ENCODE measurements at places on chromosomes 3 and 15.

- no peak for DNase-seq
These were observed 214.7 kb upstream of the ZBTB20 start for GRCh38 chr3:115361806-115362205.

DNA sequence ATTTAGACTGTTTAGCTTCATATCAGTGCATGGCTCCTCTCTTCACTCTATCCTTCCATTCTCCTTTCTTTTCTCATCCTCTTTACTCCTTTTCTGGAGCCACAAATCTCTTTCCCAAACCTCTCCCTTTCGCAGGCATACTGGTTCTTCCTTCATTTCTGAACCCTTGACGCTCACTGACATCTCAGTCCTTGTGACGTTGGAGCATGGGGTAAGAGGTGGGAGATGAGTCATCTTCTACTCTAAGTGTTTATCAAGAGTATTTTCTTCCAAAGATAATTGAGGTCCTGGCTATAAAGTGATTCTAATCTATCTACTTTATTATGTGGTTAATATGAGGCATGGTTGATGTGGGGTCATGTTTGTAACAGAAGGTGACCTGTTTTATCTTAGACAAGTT is 414.2 kb downstream of the AGBL1 start:
- no peak for DNase-seq

- DNase-seq: no peak
These were observed 91.3 kb downstream of the SUCNR1 start for GRCh38 chr3:151964743-151965142.

DNA sequence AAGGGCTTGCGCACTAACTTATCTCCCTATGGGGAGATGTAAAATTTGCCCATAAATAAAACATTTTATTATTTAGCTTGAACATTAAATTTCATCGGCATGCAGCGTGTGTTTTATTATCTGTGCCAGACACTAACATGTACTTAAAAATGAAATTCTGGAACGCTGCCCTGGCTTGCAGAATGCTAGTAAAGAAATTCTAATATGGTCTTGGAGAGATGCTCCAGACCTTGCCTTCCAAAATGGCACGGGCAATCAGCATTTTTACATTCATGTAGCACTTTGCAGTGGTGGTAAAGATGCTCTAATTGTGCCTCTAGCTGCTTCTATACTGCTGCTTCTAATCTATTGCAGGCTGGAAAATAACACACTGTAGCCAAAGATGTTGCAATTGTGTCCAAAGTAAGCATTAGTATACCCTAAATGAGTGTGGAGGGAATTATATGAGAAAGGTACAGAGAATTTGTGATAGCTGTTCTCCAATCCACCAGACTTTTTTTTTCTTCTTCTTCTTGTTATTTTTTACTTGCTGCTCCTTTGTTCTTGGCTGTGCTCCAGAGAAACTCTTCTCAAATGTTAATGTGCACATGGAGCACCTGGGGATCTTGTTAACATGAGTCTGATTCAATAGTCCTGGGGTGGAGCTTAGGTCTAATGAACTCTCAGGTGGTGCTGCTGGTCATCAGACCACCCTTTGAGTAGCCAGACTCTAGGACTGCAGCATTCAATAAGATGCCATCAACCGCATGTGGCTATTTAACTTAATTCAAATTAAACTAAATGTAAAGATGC is 47.3 kb downstream of the CRABP1 start:
- DNase-seq: no peak

GRCh38 chr3:94241986-94242385 is 179.1 kb downstream of the NSUN3 start:
- DNase-seq: no peak

- no peak for DNase-seq
These were observed 52.5 kb upstream of the TTBK2 start for GRCh38 chr15:42973114-42973513.

DNA sequence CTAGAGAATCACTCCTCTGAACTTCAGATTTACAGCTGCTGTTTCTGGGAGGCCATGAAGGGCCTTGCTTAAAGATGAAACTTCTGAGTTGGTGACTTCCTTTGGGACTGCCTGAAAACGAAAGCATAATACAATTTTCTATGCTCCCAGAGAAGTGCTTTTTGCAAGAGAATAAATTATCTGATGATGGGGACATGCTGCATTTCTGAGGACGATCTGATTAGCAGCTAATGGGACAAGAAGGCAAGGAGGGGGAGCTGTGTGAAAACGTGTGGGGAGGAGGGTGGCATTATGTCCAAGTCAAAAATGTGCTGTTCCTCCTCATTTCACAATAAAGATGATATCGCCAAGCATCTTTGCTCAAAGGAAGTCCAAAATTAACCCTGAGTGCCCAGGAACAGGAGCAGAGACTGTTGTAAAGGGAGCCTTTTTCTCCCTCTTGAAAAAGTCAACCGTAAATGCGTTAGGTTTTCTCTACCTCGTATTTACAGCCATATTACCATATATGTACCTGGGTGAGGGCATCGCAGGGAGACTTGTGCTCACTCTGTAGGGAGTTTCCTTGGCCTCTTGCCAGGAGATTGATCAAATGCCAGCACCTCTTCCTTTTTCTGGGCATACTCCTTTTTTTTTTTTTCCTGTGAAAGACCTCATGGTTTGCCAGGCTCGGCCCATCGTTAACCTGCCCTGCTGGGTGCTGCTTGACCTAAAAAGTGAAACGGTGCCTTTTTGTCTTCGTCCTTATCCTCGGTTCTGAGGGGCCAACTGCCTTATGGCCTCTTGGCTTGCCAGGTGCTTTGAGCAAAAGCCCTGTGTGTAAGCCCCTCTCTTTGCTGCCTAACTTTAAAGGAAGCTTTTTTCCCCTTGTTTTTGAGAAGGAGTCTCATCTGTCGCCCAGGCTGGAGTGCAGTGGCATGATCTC is 11.5 kb downstream of the ITPR1 start:
- peak; percentile 70 for DNase-seq

- no peak for DNase-seq
These were observed 28.0 kb downstream of the LSM3 start for GRCh38 chr3:14206548-14207177.

DNA sequence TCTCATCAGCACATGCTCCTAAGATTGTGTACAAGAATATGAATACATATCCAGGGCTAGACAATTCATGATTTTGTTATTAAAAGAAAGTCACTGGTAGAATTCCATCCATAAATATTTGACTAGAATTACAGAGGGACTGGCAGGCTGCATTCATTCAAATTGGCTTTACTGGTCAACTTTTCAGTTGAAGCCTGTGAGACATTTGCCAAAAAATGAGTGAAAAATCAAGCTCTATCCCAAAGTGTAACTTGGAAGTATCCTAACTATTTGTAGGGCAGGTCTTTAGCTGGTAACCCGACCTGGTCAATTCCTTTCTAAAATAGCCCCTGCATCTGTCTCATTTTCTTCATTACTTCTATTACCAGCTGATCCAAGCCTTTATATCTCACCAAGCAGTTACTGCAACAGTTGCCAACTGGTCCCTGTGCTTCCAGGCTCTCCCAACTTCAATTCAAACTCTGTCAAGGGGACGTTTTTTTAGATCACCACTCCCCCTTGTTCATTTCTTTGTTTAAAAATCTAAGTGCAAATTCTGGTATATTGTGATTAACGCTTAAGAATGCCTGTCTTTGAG is 173.1 kb upstream of the TBL1XR1 start:
- DNase-seq: no peak

- no peak for DNase-seq
These were observed 86.2 kb upstream of the FRMD4B start for GRCh38 chr3:69472093-69472492.

- DNase-seq: no peak
These were observed 63.3 kb upstream of the DCBLD2 start for GRCh38 chr3:98964784-98965183.

DNA sequence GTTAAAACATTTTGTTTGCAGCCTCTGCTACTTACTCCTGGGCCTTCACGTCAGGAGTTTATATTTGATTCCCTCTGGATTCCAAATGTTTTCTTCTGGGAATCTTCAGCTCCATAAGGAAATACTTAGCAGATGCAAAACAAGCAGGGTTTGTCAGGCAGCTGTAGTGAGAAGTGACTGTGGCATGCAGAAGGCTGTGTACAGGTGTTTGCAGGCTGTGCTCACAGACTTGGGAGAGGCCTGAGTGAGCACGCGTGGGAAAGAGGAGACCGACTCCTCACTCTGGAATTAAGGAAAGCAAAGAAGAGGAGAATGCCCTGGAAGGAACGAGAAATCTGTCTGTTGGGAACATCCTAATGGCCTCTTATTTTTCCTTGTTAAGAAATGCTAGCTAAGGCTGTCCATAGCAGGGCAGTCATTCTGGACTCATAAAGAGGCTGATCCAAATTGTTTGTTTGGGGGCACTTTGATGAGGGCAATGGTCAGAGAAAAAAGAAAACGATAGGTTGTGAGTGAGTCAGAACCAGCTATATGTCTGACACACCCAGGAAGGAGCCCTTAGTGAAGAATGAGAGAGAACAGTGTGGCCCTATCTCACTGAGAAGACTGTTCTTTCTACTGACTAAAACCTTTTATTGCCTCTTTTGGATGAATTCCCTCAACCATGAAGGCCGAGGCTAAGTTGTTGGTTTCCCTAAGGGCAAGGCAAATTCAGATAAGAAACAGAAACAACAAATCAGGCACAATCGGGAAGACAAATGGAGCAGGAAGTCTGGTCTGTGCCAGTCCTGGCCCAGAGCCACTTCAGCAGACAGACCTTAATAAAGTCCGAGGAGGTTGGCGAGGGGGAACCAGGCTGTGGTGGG is 82.6 kb downstream of the TGFBR2 start:
- no peak for DNase-seq

DNA sequence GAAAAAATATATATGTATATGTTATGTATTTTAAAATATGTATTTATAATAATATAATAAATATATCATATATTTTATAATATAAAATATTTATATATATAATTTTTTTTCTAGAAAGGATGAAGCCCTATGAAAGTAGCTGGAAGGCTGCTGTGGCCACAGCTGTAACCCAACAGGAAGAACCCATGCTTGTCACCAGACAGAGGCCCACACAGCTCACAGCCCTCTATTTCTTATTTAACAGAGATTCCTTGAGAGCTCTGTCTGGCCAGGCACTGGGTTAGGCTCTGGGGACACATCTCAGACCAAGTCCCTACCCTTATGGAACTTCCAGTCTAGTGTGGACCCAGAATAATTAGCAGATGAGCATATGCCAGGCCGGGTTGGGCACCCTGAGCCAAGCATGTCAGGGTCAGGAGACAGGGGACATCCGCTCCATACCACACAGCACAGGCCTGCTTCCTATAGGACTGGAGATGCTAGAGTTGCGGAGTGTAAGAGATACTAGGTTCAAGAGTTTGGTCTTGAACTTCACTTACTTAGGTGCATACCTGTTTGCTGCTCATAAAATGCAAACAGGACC is 20.5 kb downstream of the MGLL start:
- no peak for DNase-seq

- no peak for DNase-seq
These were observed 4.6 kb downstream of the PIK3R4 start for GRCh38 chr3:130741946-130742610.

DNA sequence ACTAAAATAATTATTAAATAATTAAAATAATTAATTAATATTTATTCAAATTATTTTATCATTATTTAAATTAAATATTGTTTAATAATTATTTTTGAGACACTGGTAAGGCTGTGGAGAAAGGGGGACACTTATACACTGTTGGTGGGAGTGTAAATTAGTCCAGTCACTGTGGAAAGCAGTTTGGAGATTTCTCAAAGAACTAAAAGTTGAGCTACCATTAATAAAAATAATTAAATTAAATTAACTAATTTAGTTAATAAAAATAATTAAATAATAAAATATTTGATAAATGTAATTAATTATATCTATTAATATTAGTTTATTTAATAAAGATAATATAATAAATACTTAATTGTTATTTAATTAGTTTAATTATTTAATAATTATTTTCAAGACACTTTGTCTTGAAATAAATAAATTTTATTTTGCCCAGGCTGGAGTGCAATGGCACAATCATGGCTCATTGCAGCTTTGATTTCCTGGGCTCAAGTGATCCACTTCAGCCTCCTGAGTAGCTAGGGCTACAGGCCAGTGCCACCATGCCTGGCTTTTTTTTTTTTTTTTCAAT is 16.4 kb upstream of the TNIK start:
- no peak for DNase-seq

- DNase-seq: no peak
These were observed 1.7 kb downstream of the ANXA2 start for GRCh38 chr15:60396100-60396499.

DNA sequence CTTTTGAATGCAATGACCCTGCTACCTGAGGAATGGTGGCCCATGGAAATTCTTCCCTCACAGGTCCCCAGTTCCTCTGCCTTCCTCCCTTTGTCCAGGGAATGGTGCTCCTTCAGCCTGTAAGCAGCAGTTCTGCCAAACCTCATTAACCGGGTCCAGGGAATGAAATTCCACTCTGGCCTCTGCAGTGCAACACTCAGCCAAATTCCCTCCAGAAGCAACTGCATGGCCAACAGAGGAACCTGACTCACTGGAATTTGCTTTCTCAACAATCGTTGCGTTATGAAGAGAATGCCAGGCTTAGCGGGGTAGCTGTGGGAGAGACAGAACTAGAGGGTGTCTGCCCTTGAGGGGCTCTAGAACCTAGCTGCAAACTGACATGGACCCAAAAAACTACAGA is 449.4 kb upstream of the PROK2 start:
- DNase-seq: no peak

- no peak for DNase-seq
These were observed 198.3 kb downstream of the OPA1 start for GRCh38 chr3:193791041-193792032.

- DNase-seq: peak; percentile 11
These were observed 2.5 kb downstream of the RSL24D1 start for GRCh38 chr15:55194256-55194655.

DNA sequence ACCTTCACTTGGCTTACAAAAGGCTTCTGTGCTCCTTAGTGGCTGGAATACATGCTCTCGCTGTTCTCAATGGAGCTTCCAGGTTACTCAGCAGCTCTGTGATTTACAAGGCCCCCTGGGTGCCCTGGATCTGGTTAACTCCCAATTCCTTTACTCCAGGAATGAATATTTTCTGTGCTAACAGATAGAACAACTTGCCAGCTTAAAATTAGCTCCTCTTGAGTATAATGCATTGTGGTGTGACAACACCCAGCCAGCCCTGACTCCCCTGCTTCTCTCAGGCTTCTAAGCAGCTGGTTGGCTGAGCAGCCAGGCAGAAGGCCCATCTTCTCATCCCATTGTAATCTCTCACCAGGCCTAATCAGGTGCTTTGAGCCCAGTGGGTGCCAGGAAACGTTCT is 246.4 kb downstream of the ALCAM start:
- DNase-seq: no peak

GRCh38 chr15:76451540-76451939 is 115.0 kb downstream of the ISL2 start:
- DNase-seq: no peak

DNA sequence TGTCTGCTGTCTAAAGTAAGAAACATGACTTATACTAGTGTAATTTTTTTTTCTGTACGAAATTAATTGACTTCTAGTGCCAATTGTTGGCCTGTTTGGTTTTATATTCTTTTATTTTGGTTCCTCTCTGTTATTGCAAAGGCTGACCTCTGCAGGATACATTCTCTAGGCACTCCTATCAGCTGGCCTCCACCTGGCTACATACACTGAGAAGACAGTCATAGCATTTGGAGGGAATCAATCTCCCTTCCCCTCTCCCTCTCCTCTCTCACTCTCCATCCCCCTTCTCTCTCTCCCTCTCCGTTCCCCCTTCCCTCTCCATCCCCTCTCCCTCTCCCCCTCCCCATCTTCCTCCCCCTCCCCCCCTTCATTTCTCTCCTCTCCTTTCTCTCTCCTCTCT is 116.7 kb downstream of the MCTP2 start:
- no peak for DNase-seq

- peak; percentile 72 for DNase-seq
These were observed 4.3 kb upstream of the LSMEM2 start for GRCh38 chr3:50274371-50275104.

- DNase-seq: no peak
These were observed 151.3 kb downstream of the OR4M2 start for GRCh38 chr15:22231603-22232002.
